ENCODE measurements at places on chromosomes 6 and 20.
A peak's percentile ranks its signal among the peaks of the same experiment; 100 is the strongest.

DNA sequence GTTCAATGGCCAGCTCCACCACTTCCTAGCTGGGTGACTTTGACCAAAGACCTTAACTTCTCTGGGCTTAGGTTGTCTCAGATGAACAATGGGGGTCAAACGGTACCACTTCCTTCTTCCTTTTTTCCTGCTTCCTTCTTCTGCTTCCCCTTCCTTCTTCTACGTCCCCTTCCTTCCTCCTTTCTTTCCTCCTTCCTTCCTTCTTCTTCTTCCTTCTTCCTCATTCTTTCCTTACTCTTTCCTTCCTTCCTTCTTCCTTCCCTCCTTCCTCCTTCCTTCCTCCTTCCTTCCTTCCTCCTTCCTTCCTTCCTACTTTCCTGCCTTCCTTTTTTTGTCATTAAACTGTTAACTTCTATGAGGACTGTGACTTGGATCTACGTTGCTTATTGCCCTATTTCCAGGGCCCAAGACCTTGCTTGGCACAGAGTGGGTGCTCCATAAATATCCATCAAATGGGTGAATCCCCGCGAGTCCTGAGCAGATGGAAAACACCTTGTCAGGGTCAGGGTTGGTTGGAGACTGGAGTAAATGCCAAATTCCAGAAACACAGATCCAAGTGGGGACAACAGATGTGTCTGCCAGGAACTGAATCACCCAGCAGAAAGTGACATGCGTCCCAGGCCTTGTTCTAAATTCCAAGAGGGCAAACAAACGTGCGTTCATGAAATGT, 243.3 kb downstream of the PREX1 start:
- no peak for ATAC-seq

DNA sequence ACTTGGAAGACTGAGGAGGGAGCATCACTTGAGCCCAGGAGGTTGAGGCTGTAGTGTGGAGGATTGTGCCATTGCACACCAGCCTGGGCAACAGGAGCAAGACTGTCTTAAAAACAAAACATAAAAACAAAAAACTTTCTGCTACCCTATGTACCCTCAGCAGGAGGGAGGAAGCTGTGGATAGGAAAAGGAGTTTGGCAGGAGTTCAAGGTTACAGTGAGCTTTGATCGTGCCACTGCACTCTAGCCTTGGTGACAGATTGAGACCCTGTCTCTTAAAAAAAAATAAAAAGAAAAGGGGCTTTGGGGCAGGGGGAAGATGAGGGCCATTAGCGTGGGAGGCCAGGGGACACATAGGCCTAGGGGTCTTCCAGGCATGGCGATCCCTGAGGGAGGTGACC, 135.7 kb downstream of the DHX35 start:
- ATAC-seq: no peak

DNA sequence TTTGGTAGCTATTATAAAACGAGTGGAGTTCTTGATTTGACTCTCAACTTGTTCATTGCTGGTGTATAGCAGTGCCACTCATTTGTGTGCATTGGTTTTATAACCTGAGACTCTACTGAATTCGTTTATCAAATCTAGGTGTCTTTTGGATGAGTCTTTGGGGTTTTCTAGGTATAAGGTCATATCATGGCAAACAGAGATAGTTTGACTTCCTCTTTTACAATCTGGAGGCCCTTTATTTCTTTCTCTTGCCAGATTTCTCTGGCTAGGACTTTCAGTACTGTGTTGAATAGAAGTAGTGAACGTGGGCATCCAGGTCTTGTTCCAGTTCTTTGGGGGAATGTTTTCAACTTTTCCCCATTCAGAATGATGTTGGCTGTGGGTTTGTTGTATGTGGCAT, 38.8 kb downstream of the SUMO4 start:
- no peak for ATAC-seq

- ATAC-seq: peak; percentile 81
These were observed 542 bp downstream of the TUBE1 start for GRCh38 chr6:112086744-112087135.

GRCh38 chr20:44129911-44130718, 56.9 kb downstream of the JPH2 start:
- ATAC-seq: peak; percentile 70

DNA sequence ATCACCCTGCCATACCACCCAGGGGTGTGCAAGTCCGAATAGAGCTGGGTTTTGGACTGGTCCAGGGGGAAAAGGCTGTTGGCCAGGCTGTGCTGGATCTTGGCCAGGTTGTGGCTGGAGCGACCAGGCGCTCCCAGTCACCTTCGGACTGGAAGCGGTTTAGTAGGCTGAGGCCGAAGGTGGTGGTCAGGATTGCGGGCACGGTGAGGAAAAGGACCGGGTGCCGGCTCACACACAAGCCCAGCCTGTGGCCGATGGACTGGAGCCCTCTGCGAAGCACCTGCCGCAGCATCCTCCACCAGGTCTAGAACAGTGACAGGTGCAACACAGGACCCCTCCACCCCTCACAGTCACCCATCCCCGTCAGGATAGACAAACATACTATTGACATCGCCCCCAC, 590.6 kb upstream of the PTCHD4 start:
- ATAC-seq: no peak

- ATAC-seq: peak; percentile 39
These were observed 671 bp downstream of the EFHC1 start for GRCh38 chr6:52420668-52421358.

DNA sequence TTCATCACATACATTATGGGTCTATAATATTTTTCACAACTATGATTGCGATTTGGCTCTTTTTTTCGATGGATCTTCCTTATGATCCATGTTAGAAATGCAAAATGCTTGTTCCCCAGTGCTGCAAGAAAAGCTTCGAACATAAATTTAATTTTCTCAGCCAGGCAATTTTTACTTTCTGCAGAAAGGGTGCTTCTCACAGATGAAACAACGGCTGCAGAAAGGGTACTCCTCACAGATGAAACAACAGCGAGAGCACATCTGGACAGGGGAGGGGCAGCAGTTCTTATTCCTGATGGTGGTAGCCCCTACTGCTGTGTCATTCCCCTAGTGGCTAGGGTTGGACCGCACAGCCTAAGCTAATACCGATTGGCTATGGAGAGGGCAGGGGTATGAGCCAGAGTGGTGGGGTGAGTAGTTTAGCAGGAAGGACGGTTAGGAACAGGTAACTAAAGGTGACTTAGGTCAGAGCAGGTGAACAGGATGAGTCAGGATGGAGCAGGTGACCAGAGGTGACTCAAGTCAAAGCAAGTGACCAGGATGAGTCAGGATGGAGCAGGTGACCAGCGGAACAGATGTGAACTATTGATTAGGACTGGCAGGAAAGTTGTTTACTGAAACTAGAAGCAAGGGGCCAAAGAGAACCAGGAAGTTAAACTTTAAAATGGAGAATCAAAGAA, 13.4 kb upstream of the TREML4 start:
- ATAC-seq: no peak

DNA sequence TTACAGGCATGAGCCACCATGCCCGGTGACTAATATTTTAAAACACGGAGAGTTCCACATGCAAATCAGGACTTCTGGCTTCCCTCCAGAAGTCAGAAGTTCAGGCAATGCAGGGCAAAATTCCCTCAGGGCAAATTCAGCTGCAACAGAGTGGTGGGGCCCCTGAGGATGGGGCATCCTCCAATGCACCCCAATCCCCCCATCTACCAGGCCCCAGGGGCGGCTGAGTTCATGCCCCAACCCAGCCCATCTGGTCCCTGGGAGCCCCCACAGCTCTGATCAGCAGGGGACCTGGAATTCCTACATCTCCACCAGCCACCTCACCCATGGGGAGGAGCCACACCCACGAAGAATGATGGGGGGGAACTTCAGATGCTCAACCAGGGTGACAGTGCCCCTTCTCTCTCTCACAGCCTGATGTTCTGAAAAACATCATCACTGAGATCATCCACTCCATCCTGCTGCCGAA, 22.6 kb downstream of the BPIFB1 start:
- ATAC-seq: no peak

GRCh38 chr20:4192378-4193068, 177.2 kb upstream of the RNF24 start:
- no peak for ATAC-seq

GRCh38 chr20:43323592-43323991, 133.9 kb upstream of the PTPRT start:
- ATAC-seq: no peak

- no peak for ATAC-seq
These were observed 5.7 kb downstream of the TUBB2A start for GRCh38 chr6:3151691-3152090.

DNA sequence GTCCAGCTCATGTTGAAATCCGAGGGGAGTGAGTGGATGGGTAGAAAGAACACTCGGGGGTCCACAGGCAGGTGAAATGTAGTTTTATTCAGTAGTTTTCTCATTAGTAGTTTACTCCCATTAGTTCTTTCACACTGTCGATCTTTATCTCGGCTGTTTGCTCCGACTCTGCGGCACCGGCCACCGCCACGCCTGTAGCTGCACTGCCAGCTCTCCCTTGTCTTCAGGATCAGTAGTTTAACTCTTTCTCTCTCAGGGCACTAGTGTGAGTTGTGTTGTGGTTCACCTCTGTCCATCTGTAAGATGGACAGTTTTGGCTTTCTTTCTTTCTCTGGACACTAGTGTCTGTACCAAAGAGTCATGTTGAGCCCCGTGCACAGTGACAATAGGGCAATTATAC, 195.7 kb downstream of the LMBRD1 start:
- ATAC-seq: peak; percentile 32

- ATAC-seq: no peak
These were observed 12.4 kb downstream of the LY86 start for GRCh38 chr6:6600875-6601274.

GRCh38 chr6:88168362-88168761, 2.2 kb upstream of the CNR1 start:
- ATAC-seq: no peak

DNA sequence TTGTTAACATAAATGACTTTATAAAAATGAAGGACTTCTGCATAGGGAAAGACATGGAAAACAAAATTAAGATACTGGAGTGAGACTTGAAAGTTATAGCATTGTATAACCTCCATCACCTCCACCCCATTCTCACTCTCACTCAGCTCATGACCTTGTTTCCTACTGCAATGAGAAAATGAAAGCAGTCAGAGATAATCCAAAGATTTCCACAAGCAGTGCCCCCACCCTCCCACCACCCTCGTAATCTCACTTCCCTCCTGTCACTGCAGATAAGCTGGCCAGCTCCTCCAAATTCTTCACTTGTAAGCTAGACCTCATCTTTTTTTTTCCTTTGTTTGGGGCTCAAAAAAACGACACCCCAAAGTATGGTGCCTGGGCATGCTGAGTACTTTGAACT, 52.9 kb upstream of the PROKR2 start:
- ATAC-seq: no peak

DNA sequence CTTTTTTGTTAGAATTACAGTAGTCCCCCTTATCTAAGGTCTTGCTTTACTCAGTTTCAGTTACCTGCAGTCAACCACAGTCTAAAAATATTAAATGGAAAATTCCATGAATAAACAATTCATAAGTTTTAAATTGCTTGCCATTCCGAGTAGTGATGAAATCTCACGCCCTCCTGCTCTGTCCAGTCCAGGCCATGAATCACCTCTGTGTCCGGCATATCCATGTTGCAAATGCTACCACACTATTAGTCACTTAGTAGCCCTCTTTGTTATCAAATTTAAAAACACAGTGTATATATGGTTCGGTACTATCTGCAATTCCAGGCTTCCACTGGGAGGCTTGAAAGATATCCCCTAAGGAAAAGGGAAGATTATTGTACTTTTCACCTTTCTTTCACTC, 164.6 kb upstream of the FAM83B start:
- peak; percentile 79 for ATAC-seq

All from SK-N-SH treated with all-trans-retinoic acid at 6 μM for 48 hours (cell line).